ENCODE measurements at places on chromosomes 7 and 10.

DNA sequence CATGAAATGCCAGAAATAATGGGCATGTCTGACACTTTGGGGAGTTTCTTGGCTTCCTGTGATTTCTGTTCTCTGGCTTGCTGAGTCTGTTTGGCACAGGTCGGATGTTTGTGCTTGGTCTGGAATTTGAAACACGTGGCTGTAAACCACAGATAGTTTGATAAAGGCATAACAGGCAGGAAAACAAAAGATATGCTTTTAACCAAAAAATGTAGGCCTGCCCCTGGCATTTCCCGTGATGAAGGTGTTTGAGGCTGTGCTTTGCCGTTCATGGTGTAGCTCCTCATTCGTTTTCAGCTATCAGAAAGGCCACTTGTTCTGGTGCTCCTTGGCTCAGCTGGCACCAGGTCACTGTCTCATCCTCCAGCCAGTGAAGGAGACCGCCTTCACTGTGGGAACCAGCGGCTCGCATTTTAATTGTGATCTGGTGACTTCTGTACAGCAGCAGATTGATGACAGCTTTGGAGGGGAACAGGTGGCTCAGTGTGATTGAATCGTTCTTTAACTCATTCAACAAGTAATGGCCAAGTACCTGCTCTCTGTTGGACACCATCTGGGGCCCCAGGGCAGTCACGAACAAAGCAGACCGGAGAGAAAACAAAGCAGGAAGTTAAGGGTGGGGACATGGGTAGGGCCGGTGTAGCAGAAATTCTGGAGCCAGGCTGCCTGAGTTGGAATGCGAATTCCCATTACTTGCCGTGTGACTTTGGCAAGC lies 111.5 kb downstream of the CCNY start:
- peak; percentile 43 for DNase-seq

DNA sequence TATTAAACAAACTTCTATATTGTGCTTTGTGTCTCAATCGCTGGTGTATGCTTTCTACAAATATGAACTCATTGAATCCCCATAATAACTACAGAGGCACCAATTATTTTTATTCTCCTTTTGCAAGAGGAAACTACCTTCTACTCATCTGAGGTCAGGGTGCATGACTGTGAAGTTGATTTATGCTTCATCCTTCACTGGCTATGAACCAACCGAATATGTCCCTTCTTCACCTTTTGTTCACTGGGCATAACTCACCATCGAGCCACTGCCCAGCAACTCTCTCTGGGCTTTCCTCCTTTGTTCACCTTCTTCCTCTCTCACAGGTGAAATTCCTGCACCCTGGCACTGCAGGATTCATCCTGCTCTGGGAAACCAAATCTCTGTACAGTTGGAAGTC lies 61.3 kb upstream of the PFKP start:
- DNase-seq, result no peak

GRCh38 chr10:84924131-84924530 lies 595.7 kb downstream of the CCSER2 start:
- no peak for DNase-seq

DNA sequence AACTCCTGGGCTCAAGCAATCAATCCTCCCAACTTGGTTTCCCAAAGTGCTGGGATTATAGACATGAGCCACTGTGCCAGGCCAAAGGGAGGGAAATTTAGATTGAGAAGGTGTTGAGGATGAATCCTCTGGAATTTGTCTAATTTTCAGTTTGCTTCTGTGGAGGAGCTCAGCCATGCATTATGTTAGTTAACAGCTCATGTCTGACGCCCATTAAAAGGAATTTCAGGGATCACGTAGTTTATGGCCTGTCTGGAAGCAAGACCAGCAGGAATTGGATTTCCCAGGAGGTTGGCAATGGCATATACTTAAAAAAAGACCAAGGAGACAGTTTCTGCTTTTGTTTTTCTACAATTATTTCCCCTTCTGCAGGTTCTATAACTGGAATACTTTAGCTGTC lies 165.7 kb downstream of the OTUD1 start:
- DNase-seq, result no peak

DNA sequence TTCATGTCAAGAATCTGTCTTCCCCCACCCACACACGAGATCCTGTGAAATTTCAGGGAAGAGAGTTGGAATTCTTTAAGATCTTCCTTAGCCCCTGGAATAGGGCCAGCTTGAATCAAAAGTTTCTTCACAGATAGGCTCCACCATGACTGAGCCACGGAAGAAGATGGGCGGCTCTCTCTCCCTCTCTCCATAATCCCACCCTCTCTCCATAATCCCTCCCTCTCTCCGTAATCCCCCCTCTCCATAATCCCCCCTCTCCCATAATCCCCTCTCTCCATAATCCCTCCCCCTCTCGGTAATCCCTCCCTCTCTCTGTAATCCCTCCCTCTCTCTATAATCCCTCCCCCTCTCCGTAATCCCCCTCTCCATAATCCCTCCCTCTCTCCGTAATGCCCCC lies 20.4 kb downstream of the SHH start:
- DNase-seq, result no peak

GRCh38 chr7:85186521-85187241 lies at the start of gene SEMA3D:
SEMA3D (minus strand) TSS chr7:85187056; CDS start chr7:85121891, 65,165 bp downstream.
- peak; percentile 94 for DNase-seq

GRCh38 chr7:26650103-26650502 lies 214.3 kb downstream of the SKAP2 start:
- no peak for DNase-seq

DNA sequence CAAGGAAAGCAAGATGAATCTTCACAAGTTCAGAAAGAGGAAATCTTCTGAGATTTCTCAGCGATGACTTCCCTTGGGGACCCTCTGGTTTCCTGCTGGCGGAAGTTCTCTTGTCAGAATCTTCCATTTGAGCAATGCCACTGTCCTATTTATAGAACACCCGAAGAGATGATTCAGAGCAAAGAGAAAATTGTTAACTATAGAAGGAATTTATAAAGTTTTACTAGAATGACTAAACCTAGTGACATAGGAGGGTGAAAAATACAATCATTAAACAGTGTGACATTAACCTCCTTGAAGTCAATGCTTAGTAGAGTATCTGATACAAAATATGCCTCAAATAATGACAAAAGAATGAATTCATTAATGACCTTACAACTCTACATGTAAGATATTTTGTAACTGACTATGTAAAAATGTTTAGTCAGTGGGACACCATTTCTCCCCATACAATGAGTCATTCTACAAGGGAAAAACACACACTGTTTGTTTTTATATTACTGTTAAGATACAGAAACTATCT lies 206.5 kb upstream of the CNTNAP2 start:
- DNase-seq, result peak; percentile 1
